ENCODE measurements at places on chromosomes 4 and X.

- DNase-seq, result no peak
These were observed 5.9 kb downstream of the ODAPH start for GRCh38 chr4:75561789-75562188.

DNA sequence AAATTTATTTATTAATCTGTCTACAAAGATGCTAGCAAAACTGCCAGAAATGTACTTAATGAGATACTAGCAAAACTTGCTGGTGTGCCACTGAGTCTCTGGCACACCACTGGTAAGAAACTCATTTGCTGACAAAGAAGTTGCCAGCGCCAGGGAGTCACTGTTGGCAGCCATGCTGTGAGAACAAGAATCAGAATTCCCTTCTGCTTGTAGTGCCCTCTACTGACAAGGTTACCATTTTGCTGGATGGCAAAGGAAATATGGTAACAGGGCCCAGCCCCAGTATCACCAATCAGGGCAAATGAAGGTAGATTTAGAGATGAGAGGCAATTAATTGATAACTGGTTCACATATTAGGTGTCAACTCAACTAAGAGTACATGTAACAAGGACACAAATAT is 750.1 kb upstream of the ADGRL3 start:
- no peak for DNase-seq

DNA sequence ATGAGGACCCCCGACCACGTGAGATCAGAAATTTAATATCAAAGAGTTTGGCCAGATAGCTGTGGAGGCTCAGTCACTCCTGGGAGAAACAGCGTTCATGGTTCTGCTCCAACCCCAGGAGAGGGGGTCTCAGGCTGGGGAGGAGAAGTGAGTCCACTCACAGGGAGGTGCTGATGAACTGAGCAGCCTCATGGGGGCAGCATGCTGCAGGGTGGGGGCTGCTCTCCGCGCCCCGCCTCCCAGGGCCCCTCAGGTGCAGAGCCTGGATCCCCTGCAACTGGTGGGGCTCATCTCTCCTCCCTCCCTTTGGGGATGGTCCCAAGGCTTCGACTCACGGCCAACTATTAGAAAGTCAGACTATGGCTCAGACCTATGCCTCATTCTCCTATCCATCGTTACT is 26.6 kb upstream of the C4orf50 start:
- DNase-seq, result no peak

DNA sequence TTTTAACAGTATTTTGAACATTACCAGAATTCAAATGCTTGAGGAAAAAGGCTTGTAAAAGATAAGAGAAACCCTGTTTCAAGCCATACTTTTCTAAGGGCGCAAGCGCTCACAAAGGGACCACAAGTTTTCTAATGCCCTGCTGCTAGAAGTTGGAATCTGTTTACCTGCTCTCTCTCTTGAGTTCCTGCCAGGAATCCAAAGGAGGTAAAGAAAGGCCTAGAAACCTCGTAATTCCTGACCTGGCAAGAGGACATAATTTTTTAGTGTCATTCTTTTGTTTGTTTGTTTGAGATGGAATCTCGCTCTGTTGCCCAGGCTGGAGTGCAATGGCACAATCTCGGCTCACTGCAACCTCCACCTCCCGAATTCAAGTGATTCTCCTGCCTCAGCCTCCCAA is 1.4 kb upstream of the FUNDC1 start:
- DNase-seq, result no peak

- DNase-seq, result no peak
These were observed 49.2 kb downstream of the WDFY3 start for GRCh38 chr4:84917086-84917821.

DNA sequence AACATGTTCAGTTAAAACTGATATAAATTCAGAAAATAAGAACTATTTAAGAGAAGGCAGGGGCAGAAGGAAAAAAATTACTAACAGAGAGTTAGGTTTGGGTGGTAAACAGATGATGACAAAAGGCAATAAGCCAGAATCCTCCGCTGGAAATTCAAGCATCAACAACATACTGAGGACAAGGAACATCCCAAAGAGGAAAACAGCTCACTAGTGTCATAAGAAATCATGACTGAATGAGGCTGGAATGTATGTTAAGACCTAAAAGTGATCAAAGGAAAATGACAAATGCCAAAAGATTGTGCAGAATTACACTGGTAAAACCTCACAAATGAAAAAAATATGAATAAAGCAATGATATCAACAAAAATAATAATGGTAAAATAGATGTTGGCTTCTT is 88.4 kb downstream of the WDFY3 start:
- peak; percentile 92 for DNase-seq

DNA sequence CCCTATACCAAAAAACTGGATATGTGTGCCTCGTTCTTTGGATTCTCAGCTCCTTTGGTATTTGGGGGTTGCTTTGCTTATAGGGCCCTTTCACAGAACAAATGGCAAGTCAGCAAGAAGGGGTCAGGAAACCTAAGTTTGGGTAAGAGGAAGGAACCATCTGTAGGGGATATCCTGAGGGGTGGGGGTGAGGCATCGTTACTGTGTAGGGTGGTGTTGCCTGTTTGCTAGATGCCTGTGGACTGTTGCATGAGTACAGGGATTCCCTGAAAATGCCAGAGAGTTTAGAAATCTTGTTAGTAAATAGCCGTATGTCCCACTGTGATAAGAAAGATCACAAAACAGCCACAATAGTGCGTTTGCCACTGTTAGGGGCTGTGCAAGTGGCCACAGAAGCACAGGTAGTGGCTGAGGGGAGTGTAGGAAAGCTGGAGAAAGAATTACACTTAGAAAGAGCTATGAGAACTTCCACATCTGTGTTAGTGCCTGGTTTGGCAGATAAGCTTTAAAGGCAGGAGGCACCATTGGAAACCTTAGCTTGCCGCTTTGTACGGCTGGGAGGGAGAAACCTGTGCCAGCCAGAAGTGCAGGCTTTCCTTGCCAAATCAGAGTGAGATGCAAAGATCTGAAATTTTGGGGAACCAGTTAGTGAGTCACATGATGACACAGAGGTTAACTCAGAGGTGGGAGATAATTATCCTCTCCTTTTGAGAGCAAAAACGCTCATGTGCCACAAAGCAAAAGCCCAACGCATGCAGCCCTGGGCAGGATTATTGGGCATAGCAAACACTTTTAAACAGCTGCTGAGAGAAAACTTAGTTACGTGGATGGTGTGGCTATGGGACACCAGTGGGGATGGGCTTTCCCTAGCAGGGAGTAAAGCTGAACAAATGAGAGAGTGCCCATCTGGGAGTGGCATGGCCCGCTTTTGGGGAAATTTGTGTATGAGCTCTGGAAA is 343.7 kb downstream of the ARAP2 start:
- DNase-seq, result no peak

- no peak for DNase-seq
These were observed 323.8 kb downstream of the DCTD start for GRCh38 chr4:182593402-182593801.

DNA sequence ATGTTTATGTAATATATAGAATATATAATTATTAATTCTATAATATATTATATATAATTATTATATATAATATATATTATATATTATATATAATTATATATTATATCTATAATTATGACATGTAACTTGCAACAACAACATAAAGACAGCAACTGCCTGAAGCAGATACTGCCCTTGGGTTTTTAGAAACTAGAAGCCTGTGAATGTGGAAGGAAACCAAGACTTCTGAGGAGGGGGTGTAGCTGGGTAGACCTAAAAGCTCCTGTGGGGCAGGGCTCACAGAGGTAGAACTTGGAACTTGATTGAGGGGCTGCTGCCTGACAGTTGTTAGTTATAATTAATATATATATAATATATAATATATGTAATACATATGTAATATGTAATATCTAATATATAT is 167.2 kb upstream of the SLIT2 start:
- no peak for DNase-seq

GRCh38 chrX:30955687-30956086 is 66.6 kb upstream of the TAB3 start:
- DNase-seq, result no peak

- no peak for DNase-seq
These were observed 506.9 kb upstream of the FAM47C start for GRCh38 chrX:36501169-36501702.

GRCh38 chr4:73815145-73815544 is 21.3 kb upstream of the CXCL6 start:
- DNase-seq, result peak; percentile 43

DNA sequence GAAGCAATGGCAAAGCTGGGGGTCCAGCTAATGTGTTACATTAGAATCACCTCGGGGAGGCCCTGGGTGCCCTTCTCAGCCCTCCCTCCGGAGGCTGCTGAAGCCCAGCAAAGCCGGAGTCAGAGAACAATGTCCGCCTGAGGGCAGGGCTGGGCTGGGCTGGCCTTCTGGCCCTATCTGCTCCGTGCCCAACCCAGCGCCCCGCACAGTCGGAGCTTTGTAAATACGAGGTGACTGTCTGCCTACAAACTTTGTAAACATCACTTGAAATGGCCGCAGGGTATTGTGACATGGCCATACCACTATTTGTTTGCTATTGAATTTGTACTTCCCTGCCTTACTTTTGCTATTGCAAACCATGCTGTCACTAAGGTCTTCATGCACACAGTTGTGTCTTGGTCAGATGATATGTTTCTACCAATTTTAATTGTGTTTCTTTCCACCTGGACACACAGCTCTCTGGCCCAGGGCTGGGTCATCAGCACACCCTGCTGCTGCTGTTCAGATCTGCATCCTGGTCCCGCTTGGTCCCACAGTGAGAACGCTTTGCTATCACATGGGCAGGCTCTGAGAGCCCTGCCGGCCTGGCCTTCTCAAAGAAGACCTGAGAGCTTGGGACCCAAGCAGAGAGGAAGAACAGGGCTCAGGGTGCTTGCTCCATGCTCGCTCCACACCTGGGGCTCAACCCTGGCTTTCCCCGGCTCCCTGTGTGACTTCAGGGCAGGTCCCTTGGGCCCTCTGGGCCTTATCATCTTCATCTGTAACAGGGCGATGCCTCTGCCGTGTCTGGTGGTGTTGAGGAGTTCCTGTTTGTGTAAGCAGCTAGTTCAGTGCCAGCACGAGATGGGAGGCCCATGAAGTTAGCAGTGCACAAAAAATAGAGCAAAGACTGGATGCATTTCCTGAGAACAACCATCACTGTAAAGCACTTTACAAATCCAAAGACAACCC is 2.3 kb downstream of the S100P start:
- DNase-seq, result no peak

- no peak for DNase-seq
These were observed 35.4 kb upstream of the CENPU start for GRCh38 chr4:184769141-184769765.

- DNase-seq, result no peak
These were observed 30.0 kb downstream of the ANXA3 start for GRCh38 chr4:78581618-78582017.

Data from fibroblast of mammary gland (primary cell).